A549 treated with CORT108297 at 1 μM for 4 hours (cell line): ENCODE measurements at places on chromosomes 2 and 18. TPM values are rescaled to one million over a fixed set of nuclear protein-coding genes. Genes with fewer than 3 reads are reported as not detected.

SLC40A1 gene
- 2.7 to 3.4 TPM (median 2.9 TPM) in 5 replicates for total RNA-seq

LAMA3 gene
- total RNA-seq = 34.8 to 44.8 TPM (median 42.7 TPM) in 5 replicates

MTHFD2 gene
- 149 to 173 TPM (median 158 TPM) in 5 replicates for total RNA-seq

ATP8B1 gene
- 7.9 to 10.5 TPM (median 9.3 TPM) in 5 replicates for total RNA-seq

SLC9A2 gene
- 2.8 to 3.4 TPM (median 3.3 TPM) in 5 replicates for total RNA-seq

CYB5A gene
- 118 to 134 TPM (median 124 TPM) in 5 replicates for total RNA-seq

HMSD gene
- total RNA-seq = 0.15 to 0.16 TPM (median 0.15 TPM) in 3 of 5 replicates, not detected in the others

SERPINB5 gene
- 0.07 to 0.17 TPM (median 0.08 TPM) in 5 replicates for total RNA-seq
